RWPE1 (cell line): ENCODE measurements at places on chromosomes 7 and 10.

GRCh38 chr7:70301673-70302185, 703.5 kb downstream of the AUTS2 start:
- no peak for DNase-seq

DNA sequence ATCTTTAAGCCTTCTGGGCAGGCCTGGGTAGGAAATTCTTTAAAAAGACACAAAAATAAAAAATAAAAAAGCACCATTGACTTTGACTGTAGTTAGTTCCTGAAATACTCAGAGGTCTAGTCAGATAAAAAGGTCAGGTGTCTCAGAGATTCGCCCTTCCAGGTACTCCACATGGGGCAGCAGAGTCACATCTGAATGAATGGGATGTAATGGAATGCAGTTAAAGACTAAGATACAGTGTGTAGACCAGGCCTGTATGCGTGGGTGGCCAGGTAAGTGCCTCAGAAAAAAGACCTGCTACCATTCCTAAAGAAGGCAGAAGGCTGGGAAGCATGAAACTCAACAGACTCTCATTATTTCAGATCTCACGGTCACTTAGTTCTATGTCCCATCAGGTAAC, 68.6 kb upstream of the SEM1 start:
- no peak for DNase-seq

DNA sequence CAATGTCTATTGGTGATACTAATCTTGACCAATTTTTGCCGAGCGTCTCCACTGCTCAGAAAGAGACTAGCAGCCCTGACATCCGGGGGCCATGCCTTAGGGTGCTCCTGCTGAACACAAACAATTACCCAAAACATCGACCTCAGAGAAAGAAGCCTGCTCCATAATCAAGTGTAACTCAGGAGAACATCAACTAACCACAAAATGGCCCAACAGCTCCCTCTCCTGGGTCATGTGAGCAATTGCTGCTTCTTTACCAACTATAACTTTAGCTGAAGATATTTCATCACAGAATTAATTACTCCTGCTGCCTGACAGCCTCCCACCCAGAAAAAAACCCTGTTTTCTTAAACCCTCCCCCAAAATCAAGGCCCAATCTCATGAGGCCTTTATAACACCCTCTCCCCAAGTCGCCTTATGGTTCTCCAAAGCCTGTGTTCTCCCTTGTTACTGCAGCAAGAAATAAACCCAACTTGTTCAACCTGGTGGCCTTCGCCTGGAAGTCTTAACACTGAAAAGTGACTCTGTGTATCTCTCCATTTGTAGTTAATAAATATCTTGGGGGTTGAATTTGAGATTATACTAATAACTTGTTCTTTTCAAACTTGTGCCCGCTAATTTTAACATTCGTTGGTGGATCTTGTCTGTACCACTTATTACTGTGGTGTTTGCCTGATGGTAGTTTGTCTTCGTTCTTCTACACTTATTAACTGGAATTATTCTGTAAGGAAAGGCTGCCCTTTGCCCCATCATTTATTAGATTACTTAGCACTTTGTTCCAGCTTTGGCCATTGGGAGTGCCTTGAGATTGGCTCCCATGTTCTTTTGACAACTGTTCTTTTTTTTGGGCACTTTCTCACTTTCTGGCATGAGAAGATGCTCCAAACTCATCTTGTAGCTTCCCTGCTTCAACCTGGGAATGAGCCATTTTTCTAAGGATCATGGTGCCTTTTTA, 21.2 kb upstream of the RAMP3 start:
- DNase-seq = peak; percentile 86

DNA sequence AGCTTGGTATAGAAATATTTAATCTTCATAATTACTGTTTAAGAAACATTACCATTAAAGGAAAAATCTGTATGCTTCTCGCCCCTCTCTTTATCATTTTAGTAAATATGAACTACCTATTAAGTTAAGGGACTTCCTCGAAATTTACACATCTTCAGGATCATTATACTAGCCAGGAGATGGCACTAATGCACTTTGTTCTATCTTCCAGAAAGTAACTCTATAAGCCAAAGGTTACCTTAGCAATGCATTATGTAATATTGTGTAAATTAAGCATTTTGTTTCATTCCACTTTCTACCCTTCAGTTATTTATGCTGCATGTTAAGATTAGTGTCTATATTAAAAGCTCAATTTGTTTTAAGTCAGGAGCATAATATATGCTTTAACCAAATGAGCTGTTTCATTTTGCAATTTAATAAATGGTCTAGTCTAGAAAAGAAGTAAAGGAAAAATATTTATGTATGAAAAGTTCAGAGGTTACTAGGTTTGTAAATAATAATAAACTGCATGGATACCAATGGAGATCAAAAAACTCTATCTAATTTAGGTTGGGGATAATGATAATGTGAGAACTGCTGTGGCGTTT, 128.5 kb downstream of the ANKRD7 start:
- DNase-seq = no peak

GRCh38 chr7:17447728-17448478, 149.5 kb downstream of the AHR start:
- no peak for DNase-seq

GRCh38 chr7:72265071-72265904, 146.8 kb downstream of the CALN1 start:
- DNase-seq = no peak

- peak; percentile 75 for DNase-seq
These were observed 3.5 kb downstream of the MSMB start for GRCh38 chr10:46042527-46042926.

DNA sequence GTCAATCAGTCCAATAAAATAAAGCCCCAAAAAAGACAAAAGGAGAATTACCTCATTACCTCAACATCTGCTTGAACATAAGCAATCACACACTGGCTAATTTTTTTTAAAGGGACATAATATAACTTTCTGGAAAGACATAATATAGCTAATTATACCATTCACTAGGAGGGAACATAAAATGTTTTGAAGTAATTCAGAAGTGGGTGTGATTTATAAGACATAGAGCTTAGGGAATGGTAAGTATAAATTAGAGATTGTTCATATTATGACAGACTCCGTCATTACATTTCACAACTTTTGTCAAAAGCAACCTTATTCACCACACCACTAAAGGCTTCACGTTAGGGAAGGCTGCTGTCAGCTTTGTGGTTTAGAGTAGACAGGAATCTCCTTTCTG, 3.8 kb downstream of the SHTN1 start:
- DNase-seq = no peak

GRCh38 chr7:82382276-82382675, 61.3 kb downstream of the CACNA2D1 start:
- no peak for DNase-seq

DNA sequence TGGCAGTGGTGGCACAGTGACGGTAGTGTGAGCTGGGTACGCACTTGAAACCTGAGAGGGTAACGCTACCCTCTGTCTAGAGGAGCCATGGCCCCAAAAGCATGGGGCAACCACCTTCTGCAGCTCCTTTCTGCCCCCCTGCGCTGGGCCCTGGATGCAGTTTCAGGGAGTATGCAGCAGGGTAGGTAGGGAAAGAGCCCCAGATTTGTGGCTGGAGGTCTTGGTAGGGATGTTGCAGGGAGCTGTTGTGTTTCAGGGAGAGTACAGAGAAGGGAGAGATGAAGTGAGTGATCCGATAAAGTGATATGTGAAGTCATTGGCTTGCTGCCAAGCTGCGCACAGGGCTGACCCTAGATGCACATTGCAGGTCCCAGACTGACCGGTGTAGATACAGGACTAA, 2.7 kb upstream of the PGAM2 start:
- DNase-seq = no peak

GRCh38 chr7:34338961-34339526, 319.0 kb upstream of the NPSR1 start:
- peak; percentile 53 for DNase-seq

- peak; percentile 55 for DNase-seq
These were observed 28.6 kb downstream of the PDSS1 start for GRCh38 chr10:26725837-26726727.

DNA sequence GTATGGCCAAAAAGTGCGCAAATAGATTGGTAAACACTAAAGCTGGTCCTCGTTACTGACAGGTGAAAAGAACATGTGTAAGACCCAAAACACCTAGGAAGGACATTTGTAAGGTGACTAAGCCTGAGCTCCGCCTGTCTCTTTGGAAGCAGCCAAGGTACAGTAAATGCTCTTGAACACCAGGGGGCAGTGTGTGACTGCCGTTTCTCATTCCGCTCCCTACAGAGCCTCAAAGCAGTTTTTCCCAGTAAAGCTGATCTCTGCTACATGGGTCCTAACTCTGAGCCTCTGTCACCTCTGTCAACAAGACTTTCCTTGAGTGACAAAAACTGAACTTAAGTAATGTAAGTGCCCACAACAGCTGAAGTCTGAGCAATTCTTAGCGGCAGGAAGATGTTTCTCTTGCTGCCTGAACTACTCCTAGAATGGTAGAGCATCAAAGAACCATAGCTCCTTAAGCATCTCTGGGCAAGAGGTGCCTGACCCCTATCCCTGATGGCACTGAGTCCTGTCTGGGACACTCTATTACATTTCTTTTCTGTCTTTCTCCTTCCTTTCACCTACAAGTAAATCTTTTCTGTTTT, 238.0 kb upstream of the INHBA start:
- DNase-seq = peak; percentile 75

DNA sequence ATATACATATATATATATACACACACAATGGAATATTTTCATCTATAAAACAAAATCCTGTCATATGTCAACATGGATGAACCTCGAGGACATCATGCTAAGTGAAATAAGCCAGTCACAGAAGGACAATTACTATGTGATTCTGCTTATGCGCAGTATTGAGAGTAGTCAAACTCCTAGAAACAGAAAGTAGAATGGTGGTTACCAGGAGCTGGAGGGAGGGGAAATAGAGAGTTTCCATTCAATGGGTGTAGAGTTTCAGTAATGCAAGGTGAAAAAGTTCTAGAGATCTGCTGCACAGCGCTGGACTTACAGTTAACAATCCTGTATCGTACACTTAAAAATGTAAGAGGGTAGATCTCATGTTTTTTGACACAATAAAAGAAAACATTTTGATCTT, 181.9 kb downstream of the CDCA7L start:
- DNase-seq = no peak

GRCh38 chr7:23343806-23344475, 44.8 kb downstream of the MALSU1 start:
- DNase-seq = no peak

DNA sequence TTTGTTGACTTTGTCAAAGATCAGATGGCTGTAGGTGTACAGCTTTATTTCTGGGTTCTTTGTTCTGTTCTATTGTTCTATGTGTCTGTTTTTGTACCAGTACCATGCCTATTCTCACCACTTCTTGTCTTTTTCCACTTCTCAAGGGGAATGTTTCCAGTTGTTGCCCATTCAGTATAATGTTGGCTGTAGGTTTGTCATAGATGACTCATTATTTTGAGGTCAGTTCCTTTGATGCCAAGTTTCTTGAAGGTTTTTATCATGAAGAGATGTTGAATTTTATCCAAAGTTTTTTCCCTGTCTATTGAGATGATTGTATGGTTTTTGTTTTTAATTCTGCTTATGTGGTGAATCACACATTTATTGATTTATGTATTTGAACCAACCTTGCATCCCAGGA, 216.7 kb upstream of the RNF32 start:
- DNase-seq = no peak

DNA sequence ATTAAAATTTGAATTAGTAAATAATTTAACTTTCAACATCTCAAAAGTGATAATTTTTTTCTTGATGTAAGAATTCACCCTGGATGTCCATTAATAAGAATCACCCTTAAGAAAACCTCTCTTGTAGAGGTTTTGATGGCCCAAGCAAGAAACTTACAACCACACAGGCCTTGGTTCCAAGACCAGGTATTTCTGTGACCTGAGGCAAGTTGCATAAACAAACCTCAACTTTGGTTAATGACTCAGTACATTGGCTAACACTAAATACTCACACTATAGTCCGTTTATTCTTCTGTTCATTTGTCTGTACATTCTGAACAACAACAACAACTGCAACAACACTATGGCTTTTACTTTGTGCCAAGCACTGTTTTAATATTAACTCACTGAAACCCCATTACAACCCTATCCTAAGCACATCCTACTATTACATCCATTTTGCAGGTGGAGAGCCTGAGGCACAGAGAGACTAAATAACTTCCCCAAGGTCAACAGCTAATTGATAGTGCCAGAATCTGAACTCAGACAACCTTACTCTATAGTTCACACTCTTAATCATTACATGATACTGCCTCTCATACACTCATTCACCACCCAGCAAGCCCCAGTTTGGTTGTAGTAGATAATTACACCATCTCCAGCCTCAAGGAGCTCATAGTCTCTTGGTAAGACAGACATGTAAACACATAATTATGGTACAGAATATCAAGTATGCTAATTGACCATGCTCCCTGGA, 6.6 kb downstream of the ANK3 start:
- peak; percentile 64 for DNase-seq

DNA sequence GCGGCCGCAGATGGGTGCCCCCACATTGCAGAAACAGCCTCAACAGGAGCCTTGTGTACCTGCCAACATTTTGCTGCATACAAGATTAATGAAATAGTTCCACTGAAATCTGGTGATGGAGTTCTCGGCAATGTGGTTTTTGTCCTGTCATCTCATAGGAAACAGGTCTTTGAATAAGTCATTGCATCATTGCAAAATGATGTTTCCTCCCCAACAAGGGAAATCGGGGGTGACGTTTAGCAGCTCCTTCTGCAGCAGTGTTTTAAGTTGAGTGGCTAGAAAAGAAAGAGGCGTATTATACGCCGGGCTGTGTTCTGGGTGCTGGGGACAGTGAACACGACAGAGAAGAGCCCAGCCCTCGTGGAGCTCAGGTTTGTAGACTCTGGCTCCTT, 177.0 kb downstream of the PRKAG2 start:
- DNase-seq = no peak

- DNase-seq = no peak
These were observed 117.9 kb upstream of the COL1A2 start for GRCh38 chr7:94276795-94277194.

DNA sequence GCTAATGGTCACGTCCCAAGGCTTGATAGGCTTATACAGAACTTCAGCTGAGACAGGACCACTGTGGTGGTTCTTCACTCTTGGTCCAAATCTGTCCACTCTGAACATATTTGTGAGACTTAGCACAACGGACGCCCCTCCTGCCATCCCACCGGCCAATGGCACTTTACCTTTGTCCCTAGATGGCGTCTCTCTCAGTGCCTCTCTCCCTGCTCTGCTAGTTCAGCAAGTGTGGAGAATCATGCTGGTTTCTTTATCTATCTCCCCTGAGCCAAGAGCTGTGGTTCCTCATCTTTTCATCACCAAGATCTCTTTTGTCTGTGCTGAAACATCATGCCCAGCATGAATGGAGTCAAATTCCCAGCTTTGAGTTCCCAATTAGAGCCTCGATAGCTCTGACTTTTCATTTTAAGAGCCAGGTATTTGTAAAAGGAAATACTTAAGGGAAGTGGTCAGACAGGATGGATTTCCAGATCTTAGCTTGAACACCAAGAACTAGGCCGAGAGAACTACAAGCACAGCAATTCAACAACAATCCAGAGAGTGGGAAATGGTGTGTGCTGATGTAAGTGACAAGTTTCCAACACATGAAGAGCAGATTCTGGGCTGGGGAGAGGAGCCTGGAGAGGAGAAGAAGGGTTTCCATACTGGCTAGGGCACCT, 69.5 kb downstream of the ZNF800 start:
- DNase-seq = no peak
